ENCODE measurements at places on chromosomes 6 and 20.
A peak's percentile ranks its signal among the peaks of the same experiment; 100 is the strongest.

DNA sequence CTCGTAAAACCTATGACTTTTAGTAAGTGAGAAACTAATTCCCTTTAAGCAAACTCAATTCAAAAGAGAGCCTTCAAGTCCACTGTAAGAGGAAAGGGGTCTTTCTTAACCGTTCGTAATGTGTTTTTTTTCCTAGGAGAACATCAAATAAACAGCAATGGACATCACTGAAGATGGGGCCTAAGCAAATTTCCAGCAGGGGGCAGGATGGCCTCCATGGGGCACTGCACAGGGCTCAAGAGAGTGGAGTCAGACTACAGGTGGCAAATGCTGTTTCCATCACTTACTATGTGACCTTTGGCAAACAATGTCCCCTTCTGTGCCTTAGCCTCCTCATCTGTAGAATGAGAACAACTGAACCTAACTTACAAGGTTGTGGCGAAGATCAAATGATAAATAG is 88.7 kb downstream of the ARHGAP18 start:
- DNase-seq: peak; percentile 50

DNA sequence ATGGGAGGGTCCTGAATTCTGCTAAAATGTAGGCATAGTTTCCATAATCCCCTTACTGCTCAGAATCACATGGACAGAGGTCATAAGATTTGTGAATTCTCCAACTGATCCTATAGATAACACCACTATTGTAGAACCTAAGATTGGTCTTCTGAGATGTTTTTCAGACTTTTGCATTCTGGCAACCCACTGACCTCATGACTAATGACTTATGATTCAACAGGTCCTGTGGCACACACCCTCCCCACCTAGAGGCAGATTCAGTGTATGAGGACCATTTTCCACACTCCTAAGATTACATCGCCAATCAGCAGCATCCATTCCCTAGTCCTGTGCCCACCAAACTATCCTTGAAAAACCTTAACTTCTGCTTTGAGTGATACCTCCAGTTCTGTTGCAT is 207.2 kb downstream of the BTBD9 start:
- no peak for DNase-seq

DNA sequence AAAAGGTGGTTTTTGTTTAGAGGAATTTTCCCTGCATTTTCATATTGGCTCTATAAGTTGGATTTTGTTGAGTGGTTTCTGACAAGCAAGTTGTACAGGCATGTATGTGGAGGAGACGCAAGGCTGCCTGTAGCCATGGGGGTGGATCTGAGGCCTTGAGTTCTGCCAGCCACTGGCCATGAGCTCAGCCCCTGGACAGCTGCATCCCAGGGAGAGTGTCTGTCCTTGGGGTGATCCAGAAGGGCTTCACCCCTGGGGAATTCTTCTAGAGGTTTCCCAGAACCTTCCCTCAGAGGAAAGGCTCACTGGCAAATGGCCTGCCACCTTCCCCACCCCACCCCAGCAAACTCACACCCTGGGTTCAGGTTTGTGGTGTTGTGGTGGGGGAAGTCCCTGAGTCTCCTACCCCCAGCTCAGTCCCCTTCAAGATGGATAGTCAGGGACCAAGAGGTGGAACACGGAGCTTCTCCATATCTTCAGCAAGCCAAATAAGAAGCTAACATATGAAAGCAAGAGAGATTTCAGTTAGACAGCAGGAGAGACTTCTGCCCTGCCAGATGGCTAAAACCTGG is 11.6 kb upstream of the NOL4L start:
- no peak for DNase-seq

DNA sequence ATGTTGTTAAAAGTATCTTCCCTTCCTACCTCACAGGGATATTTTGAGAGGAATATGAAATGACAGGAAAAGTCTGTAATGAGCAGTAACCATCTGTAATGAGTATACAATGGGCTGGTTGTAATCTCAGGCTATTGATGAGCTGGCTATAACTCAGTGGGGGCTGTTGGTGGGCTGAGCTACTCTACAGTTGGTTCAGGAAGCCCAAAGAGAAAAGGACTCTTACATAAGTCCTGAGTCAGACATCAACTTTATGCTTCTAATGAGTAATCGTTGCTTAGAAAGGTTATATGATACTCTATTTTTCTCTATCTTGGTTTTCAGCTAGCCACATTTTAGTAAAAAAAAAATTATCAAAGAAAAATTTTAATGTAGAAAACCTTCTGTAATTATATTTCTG is 26.4 kb downstream of the ZNF391 start:
- no peak for DNase-seq

GRCh38 chr6:42021847-42022754 is 28.2 kb upstream of the TAF8 start:
- DNase-seq: no peak

DNA sequence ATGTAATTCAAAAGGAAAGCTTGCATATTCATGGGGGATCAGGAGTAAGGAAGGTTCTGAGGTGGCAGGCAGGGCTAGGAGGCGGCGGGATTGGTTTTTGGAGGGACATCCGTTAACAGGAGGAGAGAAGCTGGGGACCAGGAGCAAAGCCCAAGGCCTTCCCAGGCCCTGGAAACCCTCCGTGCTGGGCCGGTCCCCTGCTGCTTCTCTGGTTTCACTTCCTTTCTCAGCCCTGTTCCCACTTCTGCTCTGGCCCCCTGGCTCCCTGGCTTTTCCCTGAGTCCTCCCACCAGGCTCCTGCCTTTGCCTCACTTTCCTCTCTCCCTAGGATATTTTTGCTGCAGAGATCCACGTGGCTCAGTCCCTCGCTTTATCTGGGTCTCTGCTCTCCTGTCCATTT is 26.4 kb upstream of the SALL4 start:
- DNase-seq: no peak
